Vagina (tissue), 2 donors: ENCODE measurements at places on chromosomes 11 and 22. TPM values are rescaled to one million over a fixed set of nuclear protein-coding genes. Genes with fewer than 3 reads are reported as not detected.

- no peak overlapping the region for H3K27ac ChIP-seq
- H3K36me3 ChIP-seq = no peaks in the 10 kb centered on the region
- no peaks in the 10 kb centered on the region for H3K27me3 ChIP-seq
Observed at GRCh38 chr11:76408171-76408965, 27.2 kb downstream of the GVQW3 start.

- H3K36me3 ChIP-seq = no peaks in the 10 kb centered on the region
- H3K27ac ChIP-seq = no peak overlapping the region
- DNase-seq = no peak
- no peaks in the 10 kb centered on the region for H3K27me3 ChIP-seq
Observed at GRCh38 chr11:102470251-102470650, 17.7 kb upstream of the TMEM123 start.

Gene SULT4A1
- total RNA-seq = 3.2 TPM

Gene OR52I1
- total RNA-seq = not detected

Gene RANBP1
- total RNA-seq = 177 TPM

Gene SGSM1
- 2.9 TPM for total RNA-seq

- H3K4me1 ChIP-seq = no peaks in the 10 kb centered on the region
- no peak for DNase-seq
- no peak overlapping the region for H3K27ac ChIP-seq
- no peaks in the 10 kb centered on the region for H3K36me3 ChIP-seq
Observed at GRCh38 chr11:76424891-76425290, 19.9 kb upstream of the EMSY start.

Gene MB
- not detected for total RNA-seq

GRCh38 chr22:30250661-30251267, 4.2 kb upstream of the LIF start:
- no peak overlapping the region for H3K4me3 ChIP-seq
- H3K27ac ChIP-seq = no peak overlapping the region
- H3K36me3 ChIP-seq = no peaks in the 10 kb centered on the region
